ENCODE measurements at places on chromosomes 3 and 15.

GRCh38 chr3:14861446-14862302, 42.9 kb downstream of the FGD5 start:
- DNase-seq: no peak

GRCh38 chr3:76122007-76122406, 336.7 kb upstream of the ZNF717 start:
- DNase-seq: no peak

DNA sequence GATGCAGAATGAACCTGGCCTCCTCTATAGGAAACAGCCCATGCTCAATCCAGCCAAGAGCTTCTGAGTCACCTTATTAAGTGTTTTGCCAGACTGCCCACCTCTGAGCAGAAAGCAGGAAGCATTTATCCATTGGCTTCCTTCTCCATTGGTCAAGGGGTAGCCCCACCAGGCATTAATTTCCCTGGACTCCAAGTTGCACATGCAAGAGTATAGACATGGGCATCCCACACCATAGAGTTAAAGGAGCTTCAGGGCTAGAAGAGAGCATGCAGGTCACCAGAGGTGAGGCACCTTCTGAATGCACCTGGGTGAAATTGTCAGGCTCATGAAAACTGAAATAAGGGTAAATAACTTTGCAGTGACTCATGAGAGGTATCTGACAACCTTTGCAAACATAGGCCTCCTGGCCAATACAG, 230.8 kb upstream of the STAC start:
- no peak for DNase-seq

GRCh38 chr3:149581248-149581647, 76.6 kb downstream of the WWTR1 start:
- no peak for DNase-seq

GRCh38 chr3:169998668-169999131, 32.1 kb downstream of the SEC62 start:
- no peak for DNase-seq

DNA sequence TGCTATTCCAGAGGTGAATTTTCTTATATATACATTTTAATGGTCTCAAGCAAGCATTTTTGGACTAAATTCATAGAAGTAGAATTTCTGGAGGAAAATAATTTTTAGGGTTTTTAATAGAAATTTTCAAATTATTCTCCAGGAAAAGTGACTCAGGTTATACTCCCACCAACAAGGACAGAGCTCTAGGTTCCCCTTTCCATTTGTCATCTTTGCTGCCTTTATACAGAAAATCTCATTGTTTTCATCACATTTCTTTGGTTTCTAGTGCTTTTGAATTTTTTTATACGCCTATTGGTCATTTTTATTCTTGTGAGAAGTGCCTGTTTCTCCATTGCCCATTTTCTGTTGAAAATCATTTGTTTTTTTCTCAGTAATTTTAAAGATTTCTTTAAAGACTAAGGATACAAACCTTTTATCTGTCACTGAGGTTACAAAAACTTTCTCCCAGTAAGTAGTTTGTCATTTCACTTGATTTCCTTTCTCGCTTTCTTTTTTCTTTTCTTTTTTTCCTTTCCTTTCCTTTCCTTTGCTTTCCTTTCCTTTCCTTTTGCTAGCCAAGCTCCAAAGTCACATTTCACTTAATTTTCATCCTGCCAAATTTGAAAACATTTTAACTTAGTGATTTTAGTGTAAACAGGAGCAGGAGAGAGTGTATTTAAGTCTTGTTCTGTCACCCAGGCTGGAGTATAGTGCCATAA, 77.1 kb upstream of the CHRNB4 start:
- DNase-seq: no peak

GRCh38 chr15:66108483-66109265, 144.9 kb downstream of the MEGF11 start:
- DNase-seq: no peak

DNA sequence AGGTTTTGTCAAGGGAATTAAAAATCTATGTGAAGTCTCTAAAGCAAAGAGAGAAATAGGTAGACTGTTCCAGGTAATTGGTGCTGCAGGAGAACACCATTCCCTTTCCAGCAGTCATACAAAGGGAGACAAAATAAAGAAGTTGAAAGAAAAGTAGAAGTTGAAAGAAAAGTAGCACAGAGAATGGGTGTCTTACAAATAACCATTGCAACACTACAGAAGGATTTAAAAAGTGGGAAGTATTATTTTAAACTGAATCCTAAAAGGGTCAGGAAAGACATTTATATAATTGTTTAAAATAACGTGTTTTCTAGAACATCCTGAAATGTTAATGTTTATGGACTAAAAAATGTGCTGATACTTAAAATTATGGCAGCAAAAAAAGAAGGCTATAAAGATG, 223.8 kb downstream of the RSRC1 start:
- no peak for DNase-seq

GRCh38 chr15:66172324-66172980, 81.1 kb downstream of the MEGF11 start:
- no peak for DNase-seq

DNA sequence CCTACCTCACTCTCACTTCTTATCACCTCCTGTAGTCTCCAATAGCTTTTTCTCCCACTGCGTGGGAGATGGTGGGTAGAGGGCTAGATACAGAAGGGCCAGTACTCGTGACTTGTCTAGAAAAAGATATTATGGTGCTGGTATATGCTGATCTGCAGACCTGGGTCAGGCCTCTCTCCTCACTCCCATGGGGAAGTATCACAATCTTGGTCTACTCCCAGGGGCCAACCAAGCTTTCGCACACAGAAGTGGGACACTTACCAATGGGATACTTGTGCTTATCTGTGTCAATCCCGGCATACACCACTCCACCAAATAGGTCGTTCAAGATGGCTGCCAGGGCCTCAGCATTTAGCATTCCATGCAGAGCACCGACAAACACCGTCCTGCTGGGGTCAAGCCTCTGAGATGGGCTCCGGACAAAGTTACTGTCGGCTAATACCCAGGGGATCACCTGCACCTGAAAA, 9.0 kb upstream of the RPS17 start:
- no peak for DNase-seq

- DNase-seq: no peak
Observed at GRCh38 chr3:167148136-167148535, 232.0 kb downstream of the ZBBX start.

DNA sequence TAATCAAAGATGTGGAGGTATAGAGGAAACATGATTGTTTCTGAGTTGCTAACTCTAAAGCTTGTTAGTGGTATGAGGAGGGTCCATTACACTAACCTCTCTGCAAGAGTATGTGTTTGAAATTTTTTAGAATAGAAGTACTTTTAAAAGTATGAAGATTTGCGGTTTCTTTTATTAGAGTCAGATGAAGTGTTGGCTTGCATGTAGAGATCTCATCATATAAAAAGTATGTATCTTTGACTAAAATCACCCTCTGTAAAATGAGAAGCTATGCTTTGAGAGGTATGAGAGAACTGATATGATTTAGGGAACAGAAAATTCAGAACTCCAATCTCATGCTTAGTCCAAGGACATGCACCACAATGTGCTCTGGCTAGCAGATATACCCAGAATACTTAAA, 140.4 kb upstream of the MBNL1 start:
- DNase-seq: no peak

GRCh38 chr3:195752066-195752465, 31.3 kb downstream of the MUC20 start:
- DNase-seq: no peak

- DNase-seq: no peak
Observed at GRCh38 chr3:117632191-117632590, 922.6 kb downstream of the TUSC7 start.

GRCh38 chr3:190909908-190910307, 47.4 kb upstream of the GMNC start:
- no peak for DNase-seq

DNA sequence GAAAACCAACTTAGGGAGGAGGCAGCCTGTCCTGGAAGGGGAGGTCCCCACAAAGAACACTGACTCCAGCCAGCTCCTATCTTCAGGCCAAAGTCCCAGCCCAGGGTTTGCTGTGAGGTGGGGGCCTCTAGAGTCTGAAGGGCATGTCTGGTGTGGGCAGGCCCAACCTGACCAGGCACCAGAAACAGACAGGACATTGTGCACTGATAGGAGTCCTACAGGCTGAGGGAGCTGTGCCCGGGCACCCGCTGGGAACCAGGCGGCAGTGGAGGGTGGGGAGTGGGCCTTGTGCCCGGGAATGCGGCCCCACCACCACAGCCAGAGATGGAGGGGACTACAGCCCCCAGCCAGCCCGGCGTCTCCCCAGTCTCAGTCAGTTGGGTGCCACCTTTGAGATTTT, 161.4 kb downstream of the WNT7A start:
- no peak for DNase-seq
